Activated T-helper 2 cell treated with anti-CD3 and anti-CD28 coated beads, Interferon-gamma antibody, Interleukin-2, Interleukin-4, amounts not matched to agents 10 μg/mL and 5 μg/mL and 100 μg/mL, durations not matched to agents 14 hours and 24 hours and 36 hours (primary cell): ENCODE measurements at places on chromosomes 7 and 10.

GRCh38 chr10:87177-88080, 38.3 kb upstream of the TUBB8 start:
- no peak for DNase-seq

DNA sequence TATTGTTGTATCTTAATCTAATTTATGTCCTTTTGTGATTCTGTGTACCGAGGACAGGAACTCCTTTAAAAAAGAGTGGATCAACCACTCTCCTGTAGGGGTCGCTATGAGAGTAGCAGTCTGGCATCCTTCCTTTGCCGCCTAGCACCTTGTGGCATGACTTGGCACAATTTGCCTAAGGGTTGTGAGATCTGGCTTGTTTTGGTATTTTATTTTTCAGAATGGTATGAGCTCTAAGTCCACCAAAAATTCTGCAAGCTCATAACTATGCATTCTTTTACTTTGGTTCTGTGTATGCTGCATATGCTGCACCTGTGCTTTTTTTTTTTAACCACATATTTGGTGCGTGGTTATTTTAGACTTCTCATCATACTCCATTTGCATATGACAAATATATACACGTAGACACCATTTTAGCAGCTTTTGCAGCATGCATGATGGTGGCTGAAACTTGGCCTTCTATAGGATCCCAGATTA, 112.8 kb downstream of the CDK14 start:
- DNase-seq = no peak

GRCh38 chr10:26987851-26988250, 112.4 kb downstream of the ANKRD26 start:
- no peak for DNase-seq

DNA sequence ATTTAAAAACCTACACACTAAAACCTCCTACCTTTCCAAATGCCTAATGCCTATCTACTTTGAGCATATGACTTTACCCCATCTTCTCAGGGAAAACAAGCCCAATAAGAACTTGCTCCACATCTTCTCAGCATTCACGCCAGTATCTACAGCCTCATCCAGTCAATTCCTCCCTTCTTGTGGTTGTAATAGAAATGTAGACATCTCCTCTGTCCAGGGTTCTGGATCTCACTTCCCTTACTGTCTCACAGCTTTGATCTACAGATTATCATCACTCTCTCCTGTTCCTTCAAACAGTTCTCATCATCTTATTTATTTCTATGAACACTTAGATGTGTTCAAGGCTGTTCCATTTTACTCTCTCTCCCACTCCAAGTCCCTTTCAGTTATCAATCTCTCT, 70.4 kb upstream of the NOBOX start:
- no peak for DNase-seq
